NCI-H1417 treated with DMSO at 0.1 percent for 48 hours (cell line): ENCODE measurements at places on chromosomes 5 and 9.

DNA sequence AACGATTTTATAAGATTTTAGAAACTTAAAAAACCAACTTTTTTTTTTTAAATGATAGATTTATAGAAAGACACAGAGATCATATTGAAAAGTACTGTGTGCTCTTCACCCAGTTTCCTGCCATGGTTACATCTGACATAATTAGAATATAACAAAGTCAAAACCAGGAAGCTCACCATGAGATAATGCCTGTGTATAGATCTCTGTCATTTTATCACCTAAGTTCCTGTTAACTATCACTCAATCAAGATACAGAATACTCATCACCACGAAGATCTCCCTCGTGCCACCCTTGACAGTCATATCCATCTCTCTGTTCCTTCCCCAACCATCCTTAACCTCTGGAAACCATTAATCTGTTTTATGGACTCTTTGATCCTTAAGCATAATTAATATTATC, 39.1 kb downstream of the POC5 start:
- no peak for DNase-seq

DNA sequence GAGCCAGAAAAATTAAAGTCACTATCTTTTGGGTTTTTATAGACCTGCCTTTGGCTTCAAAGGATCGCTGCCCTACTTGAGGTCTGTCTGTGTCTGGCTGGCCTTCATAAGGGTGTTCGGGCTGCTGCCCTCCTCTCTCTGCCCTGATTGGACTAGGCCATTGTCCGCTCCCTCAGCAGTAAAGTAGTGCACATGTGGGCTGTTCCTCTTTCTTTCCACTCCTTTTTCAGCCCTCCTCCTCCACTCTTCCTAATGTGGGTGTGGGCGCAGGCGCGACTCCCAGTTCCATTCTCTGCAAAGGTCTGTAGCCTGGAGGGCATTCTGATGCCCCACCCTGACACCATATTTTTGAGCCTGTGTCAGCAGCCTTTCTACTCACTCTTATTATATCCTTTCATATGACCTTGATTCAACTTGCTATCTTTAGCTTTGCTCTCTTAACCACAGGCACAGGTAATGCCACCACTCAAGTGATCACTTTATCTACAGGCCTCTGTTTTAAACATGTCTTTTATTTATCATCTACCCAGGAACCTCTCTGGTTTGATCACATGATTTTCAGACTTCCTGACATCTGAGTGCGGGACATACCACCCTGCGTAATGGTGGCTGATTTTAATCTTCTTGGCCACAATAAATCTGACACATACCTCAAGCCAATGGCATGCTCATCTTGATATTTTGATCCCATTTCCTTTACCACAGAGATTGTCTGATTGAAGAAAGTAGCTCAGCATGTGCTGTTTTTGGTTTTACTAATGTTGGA, 144.5 kb downstream of the AOPEP start:
- no peak for DNase-seq

GRCh38 chr9:6714176-6714575, 43.6 kb upstream of the KDM4C start:
- DNase-seq: no peak

GRCh38 chr5:90709323-90710155, 150.9 kb downstream of the ADGRV1 start:
- no peak for DNase-seq

- no peak for DNase-seq
Measured at GRCh38 chr5:150542933-150543445, 35.1 kb downstream of the NDST1 start.

- DNase-seq: no peak
Measured at GRCh38 chr5:33287242-33287641, 153.5 kb upstream of the TARS1 start.

- DNase-seq: no peak
Measured at GRCh38 chr5:109676920-109677319, 12.8 kb upstream of the MAN2A1 start.

DNA sequence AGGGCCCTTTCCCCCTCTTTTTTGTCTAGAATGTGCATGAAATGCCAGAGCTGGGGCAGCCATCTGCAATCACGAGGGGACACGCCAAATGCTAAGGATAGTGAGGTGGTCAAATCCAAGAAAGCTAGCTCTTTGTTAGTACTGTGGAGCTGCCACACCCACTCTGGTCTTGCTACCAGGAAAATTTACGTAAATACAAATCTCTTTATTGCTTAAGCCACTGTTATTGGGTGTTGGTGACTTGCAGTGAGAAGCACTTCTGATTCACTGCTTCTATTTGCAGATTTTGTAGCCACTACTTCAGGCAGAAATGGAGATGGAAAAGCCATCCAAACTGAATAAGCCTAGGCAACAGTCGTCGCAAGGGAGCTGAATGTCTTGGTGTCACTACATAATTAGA, 25.6 kb upstream of the SUSD1 start:
- no peak for DNase-seq
